ENCODE measurements at places on chromosomes 4 and X.

DNA sequence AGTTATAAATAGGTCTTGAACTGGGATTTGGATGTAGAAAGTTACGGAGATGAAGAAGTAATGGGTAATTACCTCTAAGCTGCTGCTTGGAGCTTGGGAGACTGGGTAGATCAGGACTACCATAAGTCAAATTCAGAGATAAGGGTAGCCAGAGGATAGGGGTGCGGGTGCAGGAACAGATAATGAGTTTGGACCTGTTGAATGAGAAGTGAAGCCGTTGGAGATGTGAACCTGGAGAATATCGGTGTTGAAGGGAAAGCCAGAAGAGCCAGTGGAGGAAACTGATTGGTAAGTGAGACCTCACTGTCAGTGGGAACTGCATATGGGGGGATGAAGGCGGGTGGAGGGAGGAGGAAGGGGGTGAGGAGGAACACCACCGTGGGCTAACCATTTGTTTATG is 618 bp upstream of the FOXO4 start:
- no peak for DNase-seq

DNA sequence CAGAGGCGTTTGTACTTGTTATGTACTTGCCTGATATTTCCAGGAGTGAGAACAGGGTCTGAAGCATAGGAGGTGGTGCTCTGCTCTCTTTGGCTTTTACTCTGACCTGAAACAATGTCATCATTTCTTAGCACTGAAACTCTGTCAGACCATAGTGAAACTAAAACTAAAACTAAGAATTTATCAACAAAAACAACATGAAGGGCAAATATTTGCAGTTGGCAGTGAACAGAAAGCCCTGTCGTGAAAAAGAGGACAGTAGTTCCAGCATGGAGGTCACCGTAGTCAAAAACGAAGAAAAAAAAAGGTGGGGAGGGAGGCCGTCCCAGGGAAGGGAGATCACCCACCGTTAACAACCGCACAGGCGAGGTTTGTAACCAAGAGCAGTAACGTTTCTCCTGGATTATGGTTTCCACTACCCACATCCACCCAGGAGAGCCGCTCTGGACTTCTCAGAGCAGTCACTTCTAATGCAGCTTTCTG is 97.5 kb downstream of the ANK2 start:
- no peak for DNase-seq

- DNase-seq = no peak
Observed at GRCh38 chr4:126957556-126957955, 675.2 kb upstream of the INTU start.

- DNase-seq = no peak
Observed at GRCh38 chrX:568311-568710, 62.3 kb upstream of the SHOX start.

- no peak for DNase-seq
Observed at GRCh38 chrX:119495734-119496726, 27.8 kb downstream of the SLC25A5 start.

DNA sequence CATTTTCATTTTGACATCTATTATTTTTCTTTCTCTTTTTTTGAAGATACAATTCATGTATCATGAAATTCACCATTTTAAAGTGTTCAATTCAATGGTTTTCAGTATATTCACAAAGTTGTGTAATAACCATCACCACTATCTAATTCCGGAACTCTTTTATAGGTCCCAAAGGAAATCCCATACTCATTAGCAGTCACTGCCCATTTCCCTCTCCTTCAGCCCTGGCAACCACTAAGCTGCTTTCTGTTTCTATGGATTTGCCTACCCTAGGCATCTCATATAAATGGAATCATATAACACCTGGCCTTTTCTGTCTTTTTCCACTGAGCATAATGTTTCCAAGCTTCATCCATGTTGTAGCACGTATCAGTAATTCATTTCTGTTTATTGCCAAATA is 3.2 kb upstream of the FGF2 start:
- no peak for DNase-seq

GRCh38 chrX:33831211-33831610 is 300.9 kb downstream of the FAM47A start:
- no peak for DNase-seq

GRCh38 chr4:8762951-8763735 is 108.5 kb downstream of the HMX1 start:
- no peak for DNase-seq

GRCh38 chr4:155541716-155542115 is 124.9 kb upstream of the GUCY1A1 start:
- no peak for DNase-seq

DNA sequence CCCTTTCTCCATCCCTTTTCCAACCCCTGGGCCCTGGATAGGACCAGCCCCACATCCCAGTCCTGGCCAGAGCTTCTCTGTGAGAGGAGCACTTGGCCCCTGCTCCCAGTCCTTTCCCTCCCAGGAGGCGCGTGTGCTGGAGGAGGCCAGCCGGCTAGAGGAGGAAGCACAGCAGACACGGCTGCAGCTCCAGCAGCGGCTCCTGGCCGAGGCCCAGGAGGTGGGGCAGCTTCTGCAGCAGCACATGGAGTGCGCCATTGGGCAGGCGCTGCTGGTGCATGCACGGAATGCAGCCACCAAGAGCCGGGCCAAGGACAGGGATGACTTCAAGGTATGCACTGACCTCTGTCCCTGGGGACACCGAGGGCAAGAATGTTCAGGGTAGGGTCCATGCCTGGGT is 87.5 kb downstream of the EVC start:
- DNase-seq = no peak

DNA sequence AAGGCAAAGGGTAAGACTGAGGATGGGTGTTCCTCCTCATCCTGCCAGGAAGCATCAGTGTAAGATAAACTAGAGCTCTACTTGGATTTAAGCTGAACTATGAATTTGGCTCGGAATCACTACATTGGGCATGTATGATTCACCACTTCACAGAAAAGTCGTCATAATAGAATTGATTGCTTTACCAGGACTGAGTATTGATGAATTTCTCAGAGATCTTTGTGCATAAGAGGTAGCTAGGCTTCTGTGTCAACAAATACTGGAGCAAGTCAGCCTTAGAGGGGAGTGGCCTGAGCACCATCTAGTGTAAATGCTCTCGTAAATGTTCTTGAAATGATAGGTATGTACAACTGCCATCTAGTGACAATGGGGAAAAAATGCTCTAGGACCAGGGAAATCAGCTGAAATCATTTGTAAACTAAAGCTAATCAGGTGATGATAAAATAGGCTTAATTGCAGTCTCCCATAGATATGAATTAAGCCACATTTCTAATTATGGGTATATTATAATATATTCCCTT is 309.5 kb upstream of the FMR1 start:
- no peak for DNase-seq

DNA sequence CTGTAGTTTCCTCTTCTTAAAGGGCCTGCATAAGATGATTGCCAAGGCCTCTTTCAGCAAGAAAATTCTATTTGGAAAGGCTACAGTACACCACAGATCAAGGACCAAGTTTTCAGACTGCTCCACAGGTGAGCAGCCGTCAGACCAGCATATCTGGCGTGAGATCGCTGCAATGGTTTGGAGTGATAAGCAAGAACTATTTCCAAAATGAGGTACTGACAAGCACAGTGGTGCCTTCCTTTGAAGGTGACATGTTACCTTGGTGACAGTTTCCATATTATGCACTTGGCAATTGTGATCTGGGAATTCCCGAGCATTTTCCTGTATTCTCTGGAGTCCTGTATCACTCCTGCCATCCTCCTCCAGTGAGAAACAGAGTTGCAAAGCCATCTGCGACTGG is 7.3 kb upstream of the TMEM150C start:
- DNase-seq = no peak

DNA sequence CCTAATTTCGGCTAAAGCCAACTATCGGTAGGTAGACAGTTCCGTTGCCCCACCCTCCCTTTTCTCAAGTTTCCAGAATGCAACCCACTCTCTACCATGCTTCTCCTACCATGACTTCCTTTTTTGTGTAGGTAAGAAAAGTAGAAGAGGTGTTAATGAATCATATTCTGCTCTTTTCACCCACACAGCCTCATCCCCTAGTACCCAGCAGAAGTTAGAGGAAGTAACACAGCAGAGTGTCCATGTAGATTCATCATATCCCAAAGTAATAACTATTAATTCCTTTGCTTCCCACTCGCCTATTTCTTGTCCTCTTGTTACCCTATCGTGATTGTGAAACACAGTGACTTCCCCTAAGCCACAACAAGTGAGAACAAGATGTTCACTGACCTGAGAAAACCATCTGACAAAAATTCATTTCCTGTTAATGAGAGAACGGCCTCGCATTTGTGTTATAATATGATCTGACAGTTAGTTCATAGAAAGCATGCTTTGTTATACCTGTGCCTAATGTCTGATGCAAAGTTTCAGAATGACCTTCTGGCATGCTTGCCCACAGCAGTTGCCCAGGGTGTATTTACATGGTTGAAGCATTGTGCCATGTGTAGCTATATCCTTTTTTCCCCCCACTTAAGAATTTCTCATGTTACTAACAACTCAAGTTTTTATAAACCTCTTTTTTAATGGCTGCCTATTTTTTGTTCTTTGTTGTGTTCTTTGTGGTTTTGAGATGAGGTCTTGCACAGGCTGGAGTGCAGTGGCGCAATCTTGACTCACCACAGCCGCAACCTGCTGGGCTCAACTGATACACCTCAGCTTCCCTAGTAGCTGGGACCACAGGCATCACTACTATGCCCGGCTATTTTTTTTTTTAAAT is 185.6 kb downstream of the RAP1GDS1 start:
- DNase-seq = peak; percentile 36

GRCh38 chr4:6470502-6471306 is 1.7 kb downstream of the PPP2R2C start:
- DNase-seq = no peak

DNA sequence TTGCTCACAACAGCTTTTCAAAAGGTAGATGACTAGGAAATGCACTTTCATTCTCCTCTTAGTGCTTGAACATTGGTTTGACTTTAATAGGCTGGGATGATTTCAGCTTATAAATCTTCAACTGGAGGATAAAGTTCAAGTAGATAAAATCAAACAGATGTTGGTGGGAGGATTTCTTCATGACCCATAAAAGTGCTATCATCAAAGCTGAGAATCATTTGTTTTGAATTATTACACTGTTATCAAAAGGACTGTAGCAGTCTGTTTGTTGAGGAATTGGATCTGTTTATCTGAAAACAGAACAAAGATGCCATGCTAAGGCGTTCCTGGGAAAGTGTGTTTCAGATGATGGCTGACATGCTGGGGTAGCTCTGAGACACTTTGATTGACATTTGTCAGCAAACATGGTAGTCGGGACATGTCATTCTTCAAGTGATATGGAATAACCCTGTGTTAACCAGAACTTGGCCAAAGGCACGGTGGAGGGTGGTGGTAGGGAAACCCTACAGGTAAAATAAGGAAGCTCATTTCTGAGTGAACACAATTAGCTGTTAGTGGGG is 304.0 kb upstream of the PITX2 start:
- no peak for DNase-seq

DNA sequence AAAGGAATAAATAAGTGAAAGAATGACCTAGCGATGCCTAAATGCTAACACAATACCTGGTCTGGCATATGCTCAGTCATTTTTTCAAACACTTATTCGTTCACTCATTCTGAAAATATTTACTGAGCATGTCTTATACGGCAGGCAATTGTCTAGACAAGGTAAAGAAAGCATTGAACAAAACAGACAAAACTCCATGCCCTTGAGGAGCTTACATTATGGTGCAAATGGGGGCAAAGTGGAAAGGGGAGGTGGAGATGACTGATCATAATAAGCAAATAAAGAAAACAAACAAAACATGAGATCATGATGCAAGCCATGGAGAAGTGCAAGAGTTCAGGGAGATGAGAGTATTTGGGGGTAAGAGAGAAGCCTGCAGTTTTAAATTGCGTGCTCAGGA is 334.6 kb upstream of the PPARGC1A start:
- no peak for DNase-seq

DNA sequence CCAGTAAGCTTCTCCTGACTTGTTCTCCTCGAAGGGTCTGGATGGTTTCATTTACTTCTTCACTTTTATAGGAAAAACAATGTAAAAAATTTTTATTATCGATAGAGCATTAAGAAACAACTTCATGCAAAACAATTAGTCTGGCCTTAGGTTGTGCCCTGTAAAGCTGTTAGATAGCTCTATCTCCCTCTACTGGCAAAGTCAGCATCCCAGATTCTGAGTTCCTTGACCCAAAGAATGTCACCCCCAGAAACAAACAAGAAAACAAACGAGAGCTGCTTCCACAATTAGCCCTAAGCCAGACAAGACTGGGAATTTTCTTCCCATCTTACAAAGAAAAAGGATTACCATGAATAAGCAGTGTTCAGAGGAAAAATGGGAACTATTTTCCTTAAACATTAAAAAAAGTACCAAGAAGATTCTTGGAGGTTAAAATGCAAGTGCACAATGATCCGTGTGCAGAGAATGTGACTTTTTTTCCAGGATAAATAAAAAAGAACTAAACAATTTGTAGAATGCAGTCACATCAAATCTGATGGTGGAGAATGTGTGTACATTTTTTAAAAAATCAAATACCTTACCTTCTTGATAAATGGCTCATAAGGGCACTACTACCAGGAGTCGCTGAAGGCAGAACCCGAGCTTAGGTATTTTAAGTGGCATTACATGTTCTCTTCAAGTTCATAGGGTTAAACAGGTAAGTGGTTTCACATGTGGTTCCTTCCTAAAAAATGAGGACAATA is 293.2 kb downstream of the FBXO8 start:
- no peak for DNase-seq

DNA sequence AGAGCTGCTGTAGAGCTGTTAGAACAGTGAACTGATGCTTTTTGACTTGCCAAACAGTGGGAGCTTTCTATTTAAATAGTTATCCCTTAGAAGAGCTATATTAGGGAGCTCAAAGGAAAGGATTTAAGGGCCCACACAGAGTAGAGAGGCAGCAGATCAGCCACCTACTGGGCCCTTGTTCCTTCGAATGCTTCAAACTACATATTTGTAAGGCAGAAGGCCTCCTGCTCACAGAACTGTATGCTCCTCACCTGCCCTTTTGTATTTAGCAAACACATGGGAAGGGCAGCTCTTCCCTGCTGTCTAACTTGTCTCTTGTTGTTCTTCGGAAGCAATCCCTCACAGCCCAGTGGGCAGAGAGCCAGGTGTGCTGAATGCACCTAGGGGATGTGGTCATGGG is 38.0 kb downstream of the IL1RAPL1 start:
- DNase-seq = no peak

- DNase-seq = no peak
Observed at GRCh38 chrX:107752043-107752442, 23.5 kb downstream of the TSC22D3 start.

- DNase-seq = no peak
Observed at GRCh38 chr4:73152893-73153292, 83.4 kb upstream of the COX18 start.

DNA sequence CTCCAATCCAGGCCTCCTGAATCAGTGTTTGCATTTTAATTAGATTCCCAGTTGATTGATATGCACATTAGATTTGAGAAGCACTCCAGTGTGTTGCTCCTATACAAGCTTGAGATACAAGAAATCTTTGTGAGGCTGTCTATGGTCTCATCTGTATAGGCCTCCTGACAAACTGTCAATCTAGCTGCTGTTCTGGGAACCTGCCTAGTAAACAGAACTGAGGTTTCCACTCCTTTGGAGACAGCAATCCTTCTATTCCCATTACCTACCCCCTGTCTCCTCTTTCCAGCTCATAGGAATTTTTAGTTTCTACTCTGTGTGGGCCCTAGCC is 306.1 kb upstream of the EMCN start:
- DNase-seq = no peak
